ENCODE measurements at places on chromosomes 3 and 15.

DNA sequence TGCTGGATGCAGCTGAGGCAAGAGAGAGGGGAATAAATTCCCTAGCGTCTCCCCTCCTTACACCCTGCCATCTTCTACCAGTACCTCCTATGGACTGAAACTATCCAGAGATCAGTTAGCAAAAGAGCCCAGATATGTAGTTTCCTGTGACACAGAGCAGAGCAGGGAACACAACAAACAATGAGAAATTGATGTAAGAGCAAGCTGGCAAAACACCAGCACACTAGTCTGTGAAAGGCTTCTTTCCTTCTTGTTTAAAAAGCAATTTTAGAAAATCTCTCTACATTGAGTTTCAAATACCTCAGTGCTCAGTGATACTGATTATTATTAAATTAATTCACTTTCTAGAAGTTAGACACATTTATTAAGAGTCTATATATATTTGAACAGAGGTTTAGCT lies 215.6 kb upstream of the AZI2 start:
- DNase-seq = no peak

DNA sequence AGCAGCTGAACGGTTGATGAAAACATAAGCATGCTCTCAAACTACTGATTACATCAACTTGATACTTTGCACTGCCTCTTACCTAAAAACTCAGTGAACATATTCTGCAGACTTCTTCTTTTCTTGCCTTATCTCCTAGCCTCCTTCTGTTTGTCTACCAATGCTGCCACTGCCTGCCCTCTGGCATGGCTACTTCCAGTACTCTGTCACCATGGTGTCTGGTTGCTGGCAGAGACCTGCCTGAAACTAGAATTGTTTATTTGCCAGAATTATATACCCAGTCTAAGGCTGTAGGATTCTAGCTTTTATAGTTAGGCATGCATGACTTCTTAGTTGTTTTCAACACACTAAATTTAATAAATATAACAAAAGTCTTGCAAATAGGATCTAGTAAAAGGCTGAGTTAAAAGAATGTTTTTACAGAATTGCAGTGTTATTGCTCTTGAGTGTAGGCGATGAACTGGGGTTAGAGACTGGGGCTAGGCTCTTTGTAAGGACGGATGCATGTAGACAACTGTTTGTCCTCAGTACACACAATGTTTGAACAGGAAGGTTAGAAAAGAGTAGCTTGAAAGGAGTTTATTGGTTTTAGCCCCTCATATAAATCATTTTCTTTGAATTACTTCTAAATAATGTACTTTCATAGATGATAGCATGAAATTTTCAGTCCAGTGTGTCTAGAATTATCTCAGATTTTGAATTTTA lies 116.3 kb downstream of the KCNAB1 start:
- no peak for DNase-seq

DNA sequence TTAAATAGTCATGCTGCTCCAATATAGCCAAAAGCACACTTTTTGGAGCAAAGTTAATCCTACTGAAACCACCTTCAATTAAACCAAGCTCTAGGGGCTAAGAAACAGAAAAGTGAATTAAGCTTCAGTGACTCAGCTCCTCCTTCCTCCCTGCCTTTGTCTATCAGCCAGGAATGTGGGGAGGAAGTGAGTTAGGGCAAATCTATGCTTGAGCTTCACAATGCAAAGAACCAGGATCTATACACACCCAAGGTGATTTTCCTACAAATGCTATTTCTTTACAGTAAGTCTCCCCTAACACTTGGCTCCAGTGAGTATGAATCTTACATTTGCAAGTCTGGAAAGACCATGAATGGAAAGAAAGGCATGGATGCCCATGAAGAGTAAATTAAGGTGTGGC lies 212.1 kb downstream of the P3H2 start:
- no peak for DNase-seq

- DNase-seq = no peak
Observed at GRCh38 chr3:145531548-145531947, 629.4 kb downstream of the PLOD2 start.

GRCh38 chr3:10764259-10765051 lies 51.6 kb upstream of the SLC6A11 start:
- DNase-seq = no peak

- DNase-seq = no peak
Observed at GRCh38 chr3:171258316-171258715, 201.9 kb downstream of the TNIK start.

GRCh38 chr15:40239404-40239692 lies 485 bp downstream of the PAK6 start:
- no peak for DNase-seq

GRCh38 chr3:106048946-106049481 lies 180.2 kb upstream of the CBLB start:
- DNase-seq = no peak

DNA sequence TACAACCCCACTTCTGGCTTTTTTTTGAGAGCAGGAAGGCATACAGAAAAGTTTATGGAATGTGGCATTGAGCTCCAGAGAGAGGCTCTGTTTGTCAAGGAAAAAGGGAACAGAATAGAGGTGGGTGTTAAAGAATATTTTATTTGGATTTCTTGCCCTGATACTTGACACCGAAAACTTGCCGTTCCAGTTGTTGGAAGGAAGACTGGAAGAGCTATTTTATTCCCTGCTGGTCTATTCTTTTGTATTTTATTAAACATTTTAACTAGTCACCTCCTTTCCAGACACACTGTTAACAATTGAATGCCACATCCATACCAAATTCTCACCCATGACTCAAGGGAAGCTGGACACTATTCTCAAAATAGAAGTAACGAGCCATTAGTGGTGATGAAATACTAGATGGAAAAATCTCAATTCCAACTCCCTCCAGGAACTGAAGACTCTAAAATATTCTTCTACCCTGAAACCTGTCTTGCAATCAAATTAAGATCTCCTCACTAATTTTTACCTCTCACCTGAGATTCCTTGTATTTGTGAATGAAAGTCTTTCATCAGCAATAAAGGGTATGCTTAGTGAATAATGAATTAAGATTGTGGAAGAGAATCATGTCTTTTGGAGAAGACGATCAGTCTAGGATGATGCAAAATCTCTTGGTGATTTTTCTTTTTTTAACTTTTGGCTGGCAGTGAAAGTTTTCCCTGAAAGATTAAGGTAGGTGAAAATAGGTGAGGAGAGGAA lies 28.5 kb downstream of the GREM1 start:
- DNase-seq = no peak

DNA sequence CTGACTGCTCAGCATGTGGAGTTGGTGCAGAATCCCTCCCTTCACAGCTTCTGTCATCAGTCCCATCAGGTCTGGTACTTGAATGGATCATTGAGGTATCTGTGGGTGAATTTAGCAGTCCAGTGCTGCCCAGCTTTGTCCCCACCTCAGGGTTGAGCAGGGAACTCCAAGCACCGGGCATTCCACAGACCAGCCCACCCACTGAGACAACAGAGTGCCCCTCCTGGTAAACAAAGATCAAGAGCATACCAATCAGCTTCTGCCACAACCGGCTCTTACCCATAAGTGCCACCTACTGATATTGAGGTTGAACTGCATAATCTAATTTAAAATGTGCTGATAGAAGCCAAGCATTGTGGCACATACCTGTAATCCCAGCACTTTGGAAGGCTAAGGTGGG lies 57.1 kb upstream of the FXR1 start:
- DNase-seq = no peak

- no peak for DNase-seq
Observed at GRCh38 chr15:89487791-89488190, 8.6 kb downstream of the RHCG start.

- no peak for DNase-seq
Observed at GRCh38 chr15:68642491-68642845, 63.7 kb downstream of the CORO2B start.

- no peak for DNase-seq
Observed at GRCh38 chr3:11556851-11557644, 86.7 kb downstream of the VGLL4 start.

GRCh38 chr15:89654847-89655805 lies at the start of gene KIF7:
KIF7 (minus strand) TSS chr15:89655467; CDS start chr15:89652930, 2,537 bp downstream.
- DNase-seq = no peak

DNA sequence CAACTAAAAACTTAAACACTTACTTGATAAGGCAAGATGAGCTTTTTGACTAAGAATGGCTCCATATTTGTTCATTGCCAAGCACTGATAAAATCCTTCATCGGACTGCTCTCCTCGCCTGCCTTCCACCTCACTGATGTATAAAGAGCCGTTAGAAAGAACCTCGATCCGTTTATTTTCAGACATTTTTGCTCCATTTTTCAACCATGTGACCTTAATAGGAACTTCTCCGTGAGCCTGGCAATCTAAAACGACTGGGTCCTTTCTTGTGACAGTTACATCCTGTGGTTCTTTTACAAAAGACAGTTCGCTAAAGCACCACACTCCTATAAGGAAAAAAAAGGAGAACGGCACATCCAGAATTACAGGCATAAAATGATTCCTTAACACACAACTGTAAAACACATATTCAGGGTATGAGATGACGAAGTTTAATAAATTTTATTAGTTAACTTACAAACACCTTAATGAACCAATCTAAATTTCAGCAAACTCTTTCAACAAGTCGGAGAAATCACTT lies 2.5 kb downstream of the PRTG start:
- no peak for DNase-seq

GRCh38 chr15:73442968-73443367 lies at the start of gene REC114:
REC114 (plus strand) TSS chr15:73443164; CDS start chr15:73443186, 22 bp downstream.
- no peak for DNase-seq

DNA sequence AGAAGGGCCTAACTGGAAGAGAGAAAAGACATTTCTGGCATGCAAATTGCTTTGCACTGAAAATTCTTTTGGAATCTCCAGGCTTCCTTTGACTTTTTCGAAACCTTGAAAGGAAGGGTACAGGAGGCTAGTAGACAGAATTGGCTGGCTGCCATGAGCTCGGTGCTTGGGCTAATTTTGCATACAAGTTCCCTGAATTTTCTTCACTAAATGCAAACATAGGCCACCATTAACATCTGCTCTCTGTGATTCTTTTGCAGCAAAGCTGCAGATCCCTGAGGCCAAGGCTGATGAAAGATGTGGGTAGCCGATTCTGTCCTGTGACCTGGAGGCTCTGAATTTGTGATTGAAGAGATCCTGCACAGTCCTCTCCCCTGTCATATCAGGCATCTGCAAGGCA lies 247.8 kb upstream of the MCTP2 start:
- no peak for DNase-seq

GRCh38 chr3:127959873-127960272 lies 44.8 kb downstream of the KBTBD12 start:
- no peak for DNase-seq

DNA sequence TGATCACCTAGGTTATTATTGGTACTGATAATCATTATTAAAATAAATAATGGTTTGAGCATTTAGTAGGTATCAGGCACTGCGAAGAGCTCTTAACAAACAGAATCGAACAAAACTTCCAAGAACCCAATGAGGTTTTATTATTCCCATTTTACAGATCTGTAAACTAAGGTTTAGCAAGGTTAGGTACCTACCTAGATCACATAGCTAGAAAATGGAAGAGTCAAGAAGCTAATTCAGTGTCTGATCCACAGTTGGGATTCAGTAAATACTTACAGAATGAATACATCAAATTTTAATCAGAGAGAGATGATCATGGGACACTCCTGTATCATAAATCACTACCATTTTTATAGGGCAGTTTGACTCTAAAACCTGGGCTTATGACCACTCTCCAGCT lies 15.5 kb downstream of the GJD2 start:
- DNase-seq = no peak

DNA sequence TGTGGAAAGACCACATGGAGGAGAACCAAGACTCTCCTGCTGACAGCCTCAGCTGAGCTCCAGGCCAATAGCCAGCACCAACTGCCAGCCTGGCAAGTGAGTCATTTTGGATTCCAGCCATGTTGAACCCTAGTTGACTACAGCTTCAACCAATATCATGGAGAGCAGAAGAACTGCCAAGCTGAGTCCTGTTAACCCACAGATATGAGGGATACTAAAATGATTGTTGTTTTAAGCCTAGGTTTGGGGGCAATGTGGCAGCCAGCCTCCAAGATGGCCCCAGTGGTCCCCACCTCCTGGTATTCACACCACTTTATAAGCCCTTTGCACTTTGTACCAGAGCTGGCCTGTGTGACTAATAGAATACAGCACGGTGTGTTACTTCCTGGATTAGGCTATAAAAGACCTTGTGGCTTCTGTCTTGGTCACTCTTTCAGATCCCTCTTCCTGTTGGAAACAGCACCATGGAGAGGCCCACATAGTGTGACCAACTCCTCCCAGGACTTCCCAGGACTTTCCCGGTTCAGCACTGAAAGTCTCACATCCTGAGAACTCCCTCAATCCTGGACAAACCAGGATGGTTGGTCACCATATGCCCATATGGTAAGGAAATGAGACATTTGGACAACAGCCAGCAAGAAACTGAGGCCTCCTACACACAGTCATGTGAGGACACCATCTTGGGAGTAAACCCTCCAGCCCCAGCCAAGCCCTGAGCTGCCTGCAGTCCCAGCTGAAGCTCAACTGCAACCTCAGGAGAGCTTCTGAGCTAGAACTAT lies 32.4 kb upstream of the CDV3 start:
- no peak for DNase-seq

GRCh38 chr3:179512378-179512777 lies 50.3 kb upstream of the ACTL6A start:
- DNase-seq = no peak
